ENCODE measurements at places on chromosomes 6 and 20.

- DNase-seq: peak; percentile 94
These were observed at the start of gene FAM120B for GRCh38 chr6:170306324-170307079. Gene FAM120B, plus strand, starts transcription at chr6:170306758. Its CDS starts 10,633 bp downstream, at chr6:170317391.

- DNase-seq: no peak
These were observed 296.3 kb upstream of the BMP2 start for GRCh38 chr20:6471110-6471647.

GRCh38 chr20:53814060-53814459, 220.4 kb upstream of the ZNF217 start:
- DNase-seq: no peak

DNA sequence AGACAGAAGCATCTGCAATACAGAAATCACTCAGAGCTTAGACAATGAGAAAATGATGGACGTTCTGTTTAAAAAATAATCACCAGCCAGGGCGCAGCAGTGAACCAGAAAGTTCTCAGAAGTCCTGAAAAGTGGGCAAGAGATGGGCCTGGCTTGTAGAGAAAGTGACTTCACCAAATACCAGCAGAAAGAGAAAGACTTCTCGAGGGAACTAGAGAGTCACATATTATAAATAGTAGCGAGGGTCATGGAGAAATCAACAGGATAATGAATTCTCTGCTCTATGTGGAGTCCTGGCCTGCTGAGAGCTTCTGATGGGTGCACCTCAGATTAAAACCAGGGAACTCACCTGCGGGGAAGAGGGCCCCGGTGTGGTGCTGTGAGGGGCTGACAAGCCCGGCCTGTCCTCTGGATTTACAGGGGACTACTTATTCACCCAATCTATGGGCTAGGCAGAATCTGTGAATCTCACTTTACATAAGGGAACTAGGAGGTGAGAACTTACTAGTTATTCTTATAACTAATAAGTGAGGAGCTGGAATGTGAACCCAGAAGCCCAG, 5.6 kb upstream of the RAMACL start:
- no peak for DNase-seq

DNA sequence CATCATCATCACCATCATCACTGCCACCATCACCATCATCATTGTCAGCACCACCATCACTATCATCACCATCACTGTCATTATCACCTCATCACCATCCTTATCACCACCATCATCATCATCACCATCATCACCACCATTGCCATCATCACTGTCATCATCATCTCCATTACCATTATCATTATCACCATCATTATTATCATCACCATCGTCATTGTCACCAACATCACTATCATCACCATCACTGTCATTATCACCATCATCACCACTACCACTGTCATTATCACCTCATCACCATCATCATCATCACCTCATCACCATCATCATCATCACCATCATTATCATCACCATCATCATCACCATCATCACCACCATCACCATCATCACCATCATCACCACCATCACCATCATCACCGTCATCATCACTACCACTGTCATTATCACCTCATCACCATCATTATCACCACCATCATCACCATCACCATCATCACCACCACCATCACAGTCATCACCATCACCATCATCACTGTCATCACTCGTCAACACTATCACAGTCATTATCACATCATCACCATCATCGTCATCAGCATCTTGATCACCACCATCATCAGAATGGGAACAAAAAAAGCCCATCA, 191.1 kb downstream of the TTLL2 start:
- DNase-seq: no peak
